ENCODE measurements at places on chromosomes 7 and 10.

- DNase-seq, result no peak
Observed at GRCh38 chr7:5699467-5700384, 81.7 kb downstream of the RNF216 start.

GRCh38 chr10:28381903-28382347 is 79.1 kb upstream of the MPP7 start:
- DNase-seq, result peak; percentile 61

GRCh38 chr7:70571961-70572360 is 560.0 kb upstream of the GALNT17 start:
- DNase-seq, result no peak

DNA sequence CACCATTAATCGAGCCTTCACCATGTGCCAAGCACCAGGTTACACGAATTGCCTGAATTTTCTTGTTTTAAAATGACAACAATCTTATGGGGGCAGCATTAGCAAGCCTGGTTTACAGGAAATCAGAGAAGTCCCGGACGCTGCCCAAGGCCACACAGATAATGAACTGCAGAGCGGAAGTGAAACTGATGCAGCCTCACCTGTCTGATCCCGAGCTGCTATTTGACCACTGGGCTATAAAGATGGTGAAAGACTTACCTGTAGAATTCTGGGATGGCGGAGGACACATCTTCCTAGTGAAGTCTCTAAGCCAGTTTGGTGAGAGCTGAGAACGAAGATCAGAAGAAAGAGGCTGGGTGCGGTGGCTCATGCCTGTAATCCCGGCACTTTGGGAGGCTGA is 21.7 kb upstream of the GALNTL5 start:
- no peak for DNase-seq

DNA sequence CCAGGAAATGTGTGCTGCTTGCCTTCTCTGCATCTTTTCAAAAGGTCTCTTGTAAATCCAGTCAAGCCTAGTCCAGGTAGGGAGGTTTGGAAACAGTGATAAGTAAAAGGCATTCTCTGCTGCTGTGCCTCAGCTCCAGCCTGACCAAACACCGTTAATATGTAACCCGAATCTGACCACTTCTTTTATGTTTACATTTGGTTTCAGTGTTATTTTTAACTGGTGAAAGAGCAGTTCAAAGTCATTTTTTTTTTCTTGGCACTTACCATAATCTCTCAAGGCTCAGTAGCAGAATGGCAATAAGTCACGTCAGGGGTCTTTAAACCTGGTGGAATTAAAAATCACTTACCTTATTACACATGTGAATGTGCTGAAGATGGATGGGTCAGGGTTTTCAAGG is 216.8 kb downstream of the PTEN start:
- no peak for DNase-seq

DNA sequence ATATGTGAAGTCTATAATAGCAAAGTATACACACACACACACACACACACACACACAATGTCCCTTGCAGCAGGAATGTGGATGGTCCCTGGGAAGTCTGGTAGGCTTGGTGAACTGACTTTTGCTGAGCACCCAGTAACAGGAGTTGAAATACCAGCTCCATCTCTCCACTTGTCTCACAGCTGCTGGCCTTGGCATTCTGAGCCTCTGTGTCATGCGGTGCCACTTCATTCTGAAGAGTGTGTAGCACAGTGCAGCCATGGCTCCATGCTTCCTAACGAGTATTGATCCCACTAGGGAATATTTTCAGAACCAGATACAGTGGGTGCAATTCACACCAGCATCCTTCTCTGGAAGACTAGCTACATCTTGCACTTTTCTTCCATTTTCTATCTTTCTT is 192.4 kb downstream of the ADARB2 start:
- no peak for DNase-seq

DNA sequence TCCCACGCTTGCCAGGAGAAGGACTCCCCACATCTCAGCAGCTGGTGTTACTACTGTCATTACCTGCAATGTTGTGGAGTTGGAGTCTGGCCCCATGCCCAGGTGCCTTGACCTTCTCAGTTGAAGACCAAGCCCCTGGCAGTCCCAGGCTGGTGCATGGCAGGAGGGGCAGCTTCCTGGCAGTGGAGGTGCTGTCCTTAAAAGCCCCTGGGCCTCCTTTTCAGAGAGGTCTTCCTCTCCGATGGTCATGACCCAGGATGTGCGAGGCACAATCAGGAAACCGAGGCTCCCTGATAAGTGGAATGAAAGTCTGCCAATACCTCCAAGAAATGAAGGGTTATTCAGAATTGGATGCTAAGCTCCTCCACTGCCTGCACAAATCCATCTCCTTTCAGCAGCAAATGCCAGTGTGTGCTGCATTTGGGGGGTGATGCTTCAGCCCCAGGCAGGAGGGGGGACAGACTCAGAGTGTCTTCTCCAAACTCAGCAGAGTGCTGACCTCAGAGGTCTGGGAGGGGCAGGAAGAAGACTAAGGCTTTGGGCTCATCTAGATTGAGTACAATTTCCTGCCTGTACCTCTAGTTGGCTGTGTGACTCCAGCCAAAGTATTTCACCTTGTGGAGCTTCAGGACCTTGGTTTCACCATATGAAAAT is 97.0 kb upstream of the DDC start:
- no peak for DNase-seq

- no peak for DNase-seq
Observed at GRCh38 chr10:3118641-3119091, 51.3 kb downstream of the PFKP start.

GRCh38 chr7:122637784-122638183 is 61.1 kb downstream of the RNF133 start:
- DNase-seq, result no peak

- peak; percentile 24 for DNase-seq
Observed at GRCh38 chr7:90455163-90456030, 14.0 kb upstream of the PTTG1IP2 start.

DNA sequence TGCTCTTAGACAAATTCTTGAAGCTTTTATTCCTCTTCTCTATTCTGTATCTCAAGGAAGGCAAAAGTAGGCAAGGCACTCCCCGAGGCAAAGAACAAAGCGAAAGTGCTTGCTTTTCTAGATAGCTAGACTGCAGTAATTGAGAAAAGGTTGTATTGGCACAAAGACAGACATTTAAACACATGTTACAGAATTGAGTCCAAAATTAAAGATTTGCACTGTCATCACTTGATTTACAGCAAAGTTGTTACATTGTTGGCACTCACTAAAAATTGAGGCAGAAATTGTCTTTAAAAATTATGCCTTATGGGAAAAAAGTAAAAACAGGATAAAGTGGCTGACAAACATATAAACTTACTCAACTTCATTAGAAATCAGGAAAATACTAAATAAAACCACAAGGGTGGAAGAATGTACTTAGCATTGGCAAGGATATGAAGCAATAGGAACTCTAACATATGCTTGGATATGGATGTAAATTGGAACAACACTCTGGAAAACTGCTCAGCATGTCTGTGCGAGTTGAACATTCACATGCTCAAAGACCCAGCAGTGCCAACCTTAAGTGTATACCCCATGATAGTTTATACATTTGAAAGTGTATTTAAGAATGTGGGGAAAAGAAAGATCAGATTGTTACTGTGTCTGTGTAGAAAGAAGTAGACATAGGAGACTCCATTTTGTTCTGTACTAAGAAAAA is 491.3 kb downstream of the GLRX3 start:
- DNase-seq, result no peak

- DNase-seq, result no peak
Observed at GRCh38 chr10:11322698-11323097, 288.8 kb downstream of the USP6NL start.

- no peak for DNase-seq
Observed at GRCh38 chr7:48224042-48224441, 52.8 kb downstream of the ABCA13 start.
